ENCODE measurements at places on chromosomes 13 and 19.

- DNase-seq, result no peak
Observed at GRCh38 chr19:51029718-51030117, 3.3 kb upstream of the KLK11 start.

GRCh38 chr13:59464926-59465325 lies 698.8 kb downstream of the DIAPH3 start:
- no peak for DNase-seq

DNA sequence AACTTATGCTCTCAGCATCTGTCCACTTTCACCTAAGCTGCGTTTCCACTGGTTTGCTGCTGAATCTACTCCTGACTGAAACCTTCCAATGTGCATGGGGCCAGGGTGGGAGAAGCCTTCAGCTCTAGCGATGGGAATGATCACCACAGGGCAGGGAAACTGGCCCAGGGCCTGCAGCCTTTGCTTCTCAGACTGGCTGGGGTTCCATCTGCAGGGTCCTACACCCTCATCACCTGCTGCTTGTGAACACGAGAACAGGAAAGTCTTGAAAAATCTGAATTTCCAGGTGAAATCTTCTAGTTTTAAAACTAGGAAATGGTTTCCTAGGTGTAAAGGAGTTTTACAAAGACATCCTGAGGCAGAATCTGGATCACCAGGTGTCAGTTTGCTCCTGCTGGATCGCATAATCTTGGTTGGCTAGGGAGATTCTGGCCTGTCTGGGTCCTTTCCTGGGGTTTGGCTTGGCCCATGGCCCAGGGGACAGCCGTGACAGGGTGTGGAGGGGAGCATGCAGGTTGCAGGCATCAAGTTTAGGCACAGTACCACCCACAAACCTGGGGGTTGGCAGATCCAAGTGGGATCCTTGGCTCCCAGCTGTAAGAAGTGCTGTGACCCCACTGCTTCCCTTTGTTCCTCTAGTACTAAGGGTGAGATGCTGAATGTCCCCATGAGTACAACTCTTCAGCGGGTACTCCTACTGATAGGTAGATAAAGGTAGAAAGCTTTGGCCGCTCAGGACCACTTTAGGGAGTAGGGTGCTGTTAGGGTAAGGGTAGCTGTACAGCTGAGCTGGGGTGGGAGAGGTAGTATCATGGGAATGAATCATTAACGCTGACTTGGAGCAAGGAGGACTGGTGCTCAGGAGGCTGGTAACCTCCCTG lies 1.8 kb upstream of the UBE2M start:
- no peak for DNase-seq

GRCh38 chr13:107144432-107144831 lies 576.5 kb upstream of the ARGLU1 start:
- no peak for DNase-seq

GRCh38 chr13:59700281-59700680 lies 463.4 kb downstream of the DIAPH3 start:
- DNase-seq, result no peak

- DNase-seq, result no peak
Observed at GRCh38 chr19:4060621-4061177, 6.0 kb downstream of the ZBTB7A start.

DNA sequence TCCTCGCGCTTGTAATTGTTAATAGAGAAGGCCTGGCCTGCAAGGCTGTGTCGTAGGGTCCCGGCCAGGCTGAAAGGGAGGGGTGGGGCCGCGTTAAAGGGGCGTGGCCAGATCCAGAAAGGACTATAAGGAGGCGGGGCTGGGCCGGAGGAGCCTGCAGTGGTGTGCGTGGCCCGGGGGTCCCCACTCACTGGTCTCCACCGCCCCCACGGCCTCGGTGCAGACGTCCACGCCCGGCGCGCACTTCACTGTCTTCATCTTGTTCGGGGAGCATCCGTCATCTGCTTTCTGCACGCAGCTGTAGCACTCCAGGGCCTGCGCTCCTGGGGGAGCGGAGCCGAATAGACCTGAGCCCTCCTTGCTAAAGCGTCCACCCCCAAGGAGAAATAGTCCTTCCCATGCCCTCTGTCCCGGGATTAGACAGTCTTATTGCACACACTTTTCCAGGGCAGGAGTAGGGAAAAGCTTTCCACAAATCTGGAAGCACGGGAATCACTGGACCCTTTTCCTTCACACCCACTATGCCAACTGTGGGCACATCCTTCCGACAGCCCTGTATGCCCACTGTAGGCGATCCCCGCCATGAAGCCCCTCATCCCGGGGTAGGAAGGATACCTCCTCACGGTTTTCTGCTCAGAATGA lies 1.2 kb downstream of the LYPD3 start:
- DNase-seq, result no peak

- DNase-seq, result no peak
Observed at GRCh38 chr19:41083516-41083915, 4.7 kb upstream of the CYP2A13 start.
